ENCODE measurements at places on chromosomes 2 and 18.
A peak's percentile ranks its signal among the peaks of the same experiment; 100 is the strongest.

GRCh38 chr2:120320318-120320851 lies 25.6 kb upstream of the INHBB start:
- no peak for DNase-seq

DNA sequence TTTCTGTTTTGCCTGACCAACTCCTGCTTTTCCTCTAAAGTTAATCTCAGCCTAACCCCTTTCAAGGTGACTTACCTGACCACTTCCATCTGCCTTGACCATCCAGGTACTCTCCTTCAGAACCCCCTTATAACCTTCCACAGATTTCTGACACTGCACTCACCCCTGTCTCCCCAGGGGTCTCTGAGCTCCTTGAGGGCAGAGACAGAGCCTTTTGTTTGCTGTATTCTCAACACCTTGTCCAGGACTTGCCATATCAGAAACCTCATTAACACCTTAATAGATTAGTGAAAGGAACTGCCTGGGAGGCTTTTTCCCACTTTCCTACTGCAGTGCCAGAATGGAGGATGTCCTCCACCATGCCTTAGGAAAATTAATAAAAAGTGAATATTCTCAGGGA lies 119.7 kb upstream of the SERPINE2 start:
- DNase-seq, result no peak

DNA sequence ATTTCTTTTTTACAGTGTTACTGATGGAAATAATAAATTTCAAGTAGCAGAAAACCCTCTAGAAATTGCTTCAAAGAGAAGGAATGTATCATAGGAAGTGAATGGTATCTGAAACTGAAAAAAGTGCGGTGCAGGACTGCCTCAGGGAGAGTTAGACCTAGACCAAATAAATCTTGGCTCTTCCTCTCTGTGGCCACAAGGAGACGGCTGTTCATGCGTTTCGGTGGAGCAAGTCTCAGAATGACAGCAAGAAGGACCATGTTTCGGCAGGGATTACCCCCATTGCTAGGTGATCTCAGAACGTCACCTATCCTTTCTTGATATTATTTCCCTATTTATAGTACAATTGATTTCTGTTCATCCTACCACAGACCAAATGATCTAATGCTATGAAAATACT lies 522.3 kb downstream of the SOX11 start:
- DNase-seq, result no peak

DNA sequence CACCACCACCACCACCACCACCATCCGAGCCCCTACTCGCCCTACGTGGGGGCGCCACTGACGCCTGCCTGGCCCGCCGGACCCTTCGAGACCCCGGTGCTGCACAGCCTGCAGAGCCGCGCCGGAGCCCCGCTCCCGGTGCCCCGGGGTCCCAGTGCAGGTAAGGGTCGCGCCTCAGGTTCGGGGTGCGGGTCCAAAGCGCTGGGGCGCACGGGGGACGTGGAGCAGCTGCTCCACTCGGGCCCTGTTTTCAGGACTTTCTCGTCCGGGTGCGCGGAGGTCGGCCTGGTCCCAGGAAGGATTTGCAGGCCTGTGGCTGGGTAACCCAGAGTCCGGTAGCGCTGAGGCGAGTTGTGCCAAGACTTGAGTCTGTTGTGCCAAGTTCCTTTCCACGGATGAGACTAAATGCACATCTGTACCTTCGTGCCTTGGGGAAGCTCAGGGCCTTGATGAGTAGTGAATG lies 2.8 kb downstream of the GATA6 start:
- no peak for DNase-seq

DNA sequence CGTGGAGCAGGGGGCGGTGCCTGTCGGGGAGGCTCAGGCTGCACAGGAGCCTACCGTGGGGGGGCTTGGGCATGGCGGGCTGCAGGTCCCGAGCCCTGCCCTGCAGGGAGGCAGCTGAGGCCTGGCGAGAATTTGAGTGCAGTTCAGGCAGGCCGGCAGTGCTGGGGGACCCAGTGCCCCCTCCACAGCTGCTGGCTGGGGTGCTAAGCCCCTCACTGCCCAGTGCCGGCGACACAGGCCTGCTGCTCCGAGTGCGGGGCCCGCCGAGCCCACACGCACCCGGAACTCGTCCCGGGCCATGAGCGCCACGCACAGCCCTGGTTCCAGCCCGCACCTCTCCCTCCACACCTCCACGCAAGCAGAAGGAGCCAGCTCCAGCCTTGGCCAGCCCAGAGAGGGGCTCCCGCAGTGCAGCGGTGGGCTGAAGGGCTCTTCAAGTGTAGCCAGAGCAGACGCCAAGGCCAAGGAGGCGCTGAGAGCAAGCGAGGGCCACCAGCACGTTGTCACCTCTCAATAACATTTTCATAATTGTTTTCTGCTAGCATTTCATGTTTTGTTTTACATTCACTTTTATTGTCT lies 1378.9 kb upstream of the CELF4 start:
- no peak for DNase-seq

DNA sequence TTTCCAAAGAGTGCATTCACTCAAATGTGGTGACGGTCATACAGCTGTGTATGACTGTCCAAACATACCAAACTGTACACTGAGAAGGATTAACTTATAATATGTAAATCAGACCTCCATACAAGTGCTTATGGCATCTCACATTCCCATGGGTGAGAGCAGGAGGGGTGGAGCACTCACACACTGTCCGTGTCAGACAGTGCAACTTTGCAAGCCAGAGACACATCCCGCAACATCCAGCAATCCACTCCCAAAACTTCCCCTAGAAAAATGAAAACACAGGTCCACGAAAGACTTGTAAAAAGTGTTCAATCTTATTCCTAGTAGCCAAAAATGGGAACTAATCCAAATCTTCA lies 36.4 kb downstream of the FAM168B start:
- DNase-seq, result no peak

- no peak for DNase-seq
Observed at GRCh38 chr2:234494361-234495250, 2.3 kb downstream of the ARL4C start.

GRCh38 chr18:23142251-23142929 lies 7.1 kb downstream of the CABLES1 start:
- no peak for DNase-seq

- DNase-seq, result no peak
Observed at GRCh38 chr18:54358495-54359040, 862 bp downstream of the C18orf54 start.

- peak; percentile 85 for DNase-seq
Observed at GRCh38 chr18:45254709-45255082, 360.6 kb upstream of the SLC14A2 start.

DNA sequence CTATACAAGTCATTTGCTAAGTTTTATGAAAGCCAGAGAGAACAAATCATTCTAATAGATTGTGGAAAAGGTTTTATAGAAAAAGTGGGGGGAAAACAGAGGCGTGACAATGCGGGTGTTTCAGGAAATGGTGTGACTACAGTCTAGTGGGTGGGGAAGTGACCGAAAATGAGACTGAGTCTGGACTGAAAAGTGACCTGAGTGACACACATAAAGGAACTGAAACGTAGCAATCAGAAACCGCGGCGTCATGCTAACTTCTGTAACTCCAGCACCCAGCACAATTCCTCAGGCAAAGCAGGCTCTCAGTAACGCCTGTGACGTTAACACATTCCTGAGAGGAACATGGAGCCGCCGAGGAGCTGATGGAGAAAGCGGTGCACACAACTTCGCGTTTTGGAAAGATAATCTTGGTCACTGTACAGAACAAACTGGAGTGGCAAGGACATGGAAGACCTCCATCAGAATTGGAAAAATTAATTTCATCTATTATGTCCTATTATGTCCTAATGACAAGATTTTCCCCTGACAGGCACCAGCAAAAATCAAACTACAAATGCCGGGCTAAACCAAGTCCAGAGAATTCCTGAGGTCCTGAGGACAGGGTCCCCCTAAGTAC lies 1.4 kb upstream of the CD226 start:
- peak; percentile 20 for DNase-seq

GRCh38 chr2:241813644-241814392 lies 4.8 kb downstream of the NEU4 start:
- DNase-seq, result no peak

DNA sequence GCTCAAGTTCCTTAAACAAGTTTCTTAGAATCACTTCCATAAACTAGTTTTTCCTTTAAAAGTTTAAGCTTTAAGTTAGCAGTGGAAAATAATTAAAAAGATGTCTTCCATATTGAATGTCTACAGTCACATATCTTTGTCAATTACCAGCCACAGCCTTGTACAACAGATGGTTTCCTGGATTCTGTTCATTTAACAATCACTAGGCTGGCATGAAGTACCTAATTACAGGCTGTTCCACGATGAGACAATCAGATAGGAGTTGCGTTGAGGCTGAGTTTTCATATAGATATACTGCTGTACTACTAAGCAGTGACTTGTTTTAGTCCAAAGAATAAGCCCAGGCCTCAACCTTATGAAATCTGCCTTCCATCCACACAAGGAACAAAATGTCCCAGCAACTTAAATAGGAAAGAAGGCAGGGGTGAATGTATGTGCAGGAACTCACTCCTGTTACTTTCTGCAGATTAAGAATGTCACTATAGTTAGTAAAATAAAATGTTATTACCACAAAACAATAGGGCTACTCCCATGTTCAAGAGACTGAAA lies 131.0 kb downstream of the ZAP70 start:
- no peak for DNase-seq

- DNase-seq, result no peak
Observed at GRCh38 chr18:39793609-39794008, 2161.4 kb upstream of the PIK3C3 start.

DNA sequence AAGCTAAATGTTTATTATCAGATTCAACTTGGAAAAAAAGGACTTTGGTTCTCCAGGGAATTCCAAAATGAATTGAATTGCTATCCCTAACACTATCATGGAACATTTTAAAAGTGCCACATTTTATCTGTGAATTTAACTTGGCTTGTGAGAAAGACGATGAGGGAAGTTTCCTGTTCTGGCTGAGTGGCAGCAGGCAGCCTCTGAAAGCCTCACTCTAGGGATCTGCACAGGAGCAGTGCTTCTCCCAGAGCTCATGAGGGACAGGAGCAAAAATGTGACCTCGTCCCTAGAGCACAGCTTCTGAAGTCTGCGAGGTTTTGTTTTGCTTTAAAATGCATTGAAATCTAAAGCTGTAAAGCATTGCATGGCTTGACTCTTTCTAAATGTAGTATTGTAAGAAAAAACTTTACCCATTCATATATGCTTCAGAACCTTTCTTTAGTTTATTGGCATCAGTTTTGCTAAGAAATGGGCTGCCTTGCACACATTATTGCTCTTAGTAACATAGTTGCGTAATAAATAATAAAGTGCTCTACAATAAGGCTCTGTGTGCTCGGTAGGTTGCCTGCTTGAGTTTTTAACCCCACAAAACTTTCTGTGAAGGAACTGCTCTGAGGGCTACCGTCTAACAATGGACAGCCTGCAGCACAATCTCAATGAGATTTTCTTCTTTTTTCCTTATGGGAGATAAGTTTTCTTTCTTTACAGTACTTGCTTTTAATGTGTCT lies 136.2 kb upstream of the CDCA7 start:
- no peak for DNase-seq

DNA sequence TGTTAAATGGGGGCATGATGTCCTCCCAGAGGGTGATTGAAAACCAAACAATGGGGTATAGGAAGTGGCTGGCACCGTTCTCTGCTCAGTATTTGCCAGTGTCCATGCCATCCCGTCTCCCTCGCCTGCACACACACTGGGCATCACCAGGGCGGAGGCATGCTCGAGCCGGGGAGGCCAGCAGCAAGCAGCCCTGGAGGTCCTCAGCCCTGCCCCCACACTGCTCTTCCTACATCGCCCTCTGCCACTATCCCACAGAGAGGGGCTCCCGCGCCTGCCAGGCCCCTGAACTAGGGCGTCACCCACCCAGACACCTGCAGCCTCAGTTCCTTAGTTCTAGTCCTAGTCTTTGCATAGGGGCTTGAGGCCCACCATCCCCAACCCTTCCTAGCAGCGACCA lies 50.9 kb downstream of the BIN1 start:
- DNase-seq, result no peak

GRCh38 chr18:32831781-32832180 lies 59.0 kb upstream of the KLHL14 start:
- no peak for DNase-seq

- DNase-seq, result peak; percentile 24
Observed at GRCh38 chr18:50091509-50092244, 103.3 kb downstream of the MYO5B start.

DNA sequence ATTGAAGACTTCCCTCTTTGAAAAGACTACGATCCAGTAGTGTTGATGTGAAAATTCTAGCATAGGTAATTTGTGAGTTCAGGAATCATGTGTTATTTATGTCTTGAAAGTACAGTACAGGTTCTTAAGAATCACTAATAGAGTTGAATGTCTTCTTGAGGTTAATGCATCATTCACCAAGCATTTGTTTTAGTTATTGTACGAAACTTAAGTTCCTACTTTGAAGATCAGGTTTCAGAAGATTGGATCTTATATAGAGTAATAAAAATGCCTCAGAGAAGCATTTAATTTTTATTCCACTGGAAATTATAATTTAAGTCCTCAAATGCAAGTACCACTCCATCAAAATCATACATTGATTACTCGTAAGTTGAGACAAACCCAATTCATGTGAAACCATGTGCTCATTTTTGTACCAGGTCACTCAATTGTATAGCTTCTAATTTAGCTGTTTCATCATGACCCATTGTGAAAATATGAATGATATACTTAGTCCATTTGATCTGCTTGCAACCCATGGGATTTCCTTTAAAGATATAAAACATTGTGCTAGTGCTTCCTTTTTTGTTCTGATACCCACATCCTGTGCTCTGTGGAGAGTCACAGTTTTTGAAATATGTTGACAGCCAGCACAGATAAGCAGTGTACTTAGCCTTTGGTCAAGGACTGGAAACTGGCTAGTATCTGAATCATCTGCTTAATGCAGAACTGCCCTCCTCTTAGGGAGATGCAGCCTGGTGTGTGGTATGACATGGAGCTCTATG lies 22.5 kb upstream of the RAB27B start:
- peak; percentile 91 for DNase-seq

DNA sequence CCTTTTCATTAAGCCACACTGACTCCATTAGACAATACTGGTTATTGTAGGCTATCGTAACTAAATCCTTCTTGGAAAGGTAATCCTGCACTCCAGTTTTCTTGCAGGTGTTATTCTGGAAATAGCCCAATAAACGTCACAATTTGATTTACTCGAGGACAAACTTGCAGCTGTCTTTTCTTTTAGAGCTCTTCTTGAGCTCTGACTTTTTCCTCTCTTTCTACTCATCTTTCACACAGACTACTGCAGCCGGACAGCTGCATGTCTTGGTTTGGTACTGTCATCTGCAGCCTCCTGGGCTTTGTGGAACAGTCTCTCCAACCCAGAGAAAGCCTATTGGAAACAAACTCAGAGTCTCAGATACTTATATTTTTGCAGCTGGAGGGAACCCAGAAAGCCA lies 23.0 kb upstream of the MSGN1 start:
- DNase-seq, result no peak

GRCh38 chr18:46624127-46624526 lies 32.9 kb downstream of the LOXHD1 start:
- no peak for DNase-seq

- DNase-seq, result no peak
Observed at GRCh38 chr2:169393068-169393590, 30.8 kb upstream of the LRP2 start.

GRCh38 chr18:75474332-75474731 lies 46.8 kb upstream of the SMIM21 start:
- peak; percentile 49 for DNase-seq
